ENCODE measurements at places on chromosomes 12 and 14.

GRCh38 chr12:60257063-60257462 lies 661.2 kb downstream of the SLC16A7 start:
- DNase-seq: peak; percentile 83

DNA sequence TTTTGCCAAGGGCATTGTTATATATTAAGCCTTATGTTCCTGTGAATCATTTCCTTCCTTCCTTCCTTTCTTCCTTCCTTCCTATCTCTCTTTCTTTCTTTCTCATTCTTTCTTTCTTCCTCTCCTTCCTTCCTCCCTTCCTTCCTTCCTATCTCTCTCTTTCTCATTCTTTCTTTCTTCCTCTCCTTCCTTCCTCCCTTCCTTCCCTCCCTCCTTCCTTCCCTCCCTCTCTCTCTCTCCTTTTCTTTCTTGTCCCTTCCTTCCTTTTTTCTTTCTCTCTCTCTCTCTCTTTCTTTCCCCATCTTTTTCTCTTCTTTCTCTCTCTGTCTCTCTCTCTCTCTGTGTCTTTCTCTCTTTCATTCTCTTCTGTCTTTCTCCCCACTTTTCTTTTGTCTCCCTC lies 226.6 kb downstream of the ETNK1 start:
- DNase-seq: no peak

DNA sequence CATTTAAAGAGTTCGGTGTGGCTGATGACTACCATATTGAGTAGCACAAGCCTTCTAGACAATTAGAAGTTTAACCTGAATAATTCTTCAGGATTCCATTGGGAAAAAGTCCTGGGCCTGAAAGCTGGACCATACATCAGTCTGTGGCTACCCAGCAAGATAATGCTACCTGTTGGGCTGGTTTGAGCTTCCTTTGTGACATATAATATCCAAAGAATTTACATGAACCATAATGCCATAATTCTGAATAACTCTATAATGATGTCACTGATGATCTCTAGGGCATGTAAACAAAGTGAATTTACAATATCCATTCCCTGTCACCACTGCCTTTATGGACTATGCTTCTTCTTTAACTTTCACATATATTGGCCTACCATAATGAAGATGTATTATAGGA lies 3.8 kb upstream of the YBX3 start:
- peak; percentile 58 for DNase-seq

- DNase-seq: no peak
These were observed 1.3 kb upstream of the AVPR1A start for GRCh38 chr12:63152321-63152700.

GRCh38 chr12:106839333-106839732 lies 64.9 kb downstream of the RIC8B start:
- no peak for DNase-seq

DNA sequence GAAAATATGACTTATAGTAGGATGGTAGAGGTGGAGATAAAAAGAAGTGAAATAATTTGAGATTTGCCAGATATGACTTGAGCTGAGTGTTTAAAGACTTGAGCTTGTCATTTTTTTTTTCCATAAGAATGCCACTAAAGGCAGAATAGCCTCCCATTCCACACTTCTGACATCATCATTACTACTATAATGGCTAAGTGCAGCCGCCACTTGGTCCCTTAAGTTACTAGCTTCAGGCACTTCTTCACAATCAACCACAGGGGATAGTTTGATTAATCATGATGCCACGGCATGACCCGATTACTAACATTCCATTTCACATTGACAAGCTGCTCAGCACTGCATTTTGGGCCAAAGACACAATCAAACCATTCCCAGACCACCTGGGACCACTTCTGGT lies 127.9 kb downstream of the EFCAB11 start:
- no peak for DNase-seq

DNA sequence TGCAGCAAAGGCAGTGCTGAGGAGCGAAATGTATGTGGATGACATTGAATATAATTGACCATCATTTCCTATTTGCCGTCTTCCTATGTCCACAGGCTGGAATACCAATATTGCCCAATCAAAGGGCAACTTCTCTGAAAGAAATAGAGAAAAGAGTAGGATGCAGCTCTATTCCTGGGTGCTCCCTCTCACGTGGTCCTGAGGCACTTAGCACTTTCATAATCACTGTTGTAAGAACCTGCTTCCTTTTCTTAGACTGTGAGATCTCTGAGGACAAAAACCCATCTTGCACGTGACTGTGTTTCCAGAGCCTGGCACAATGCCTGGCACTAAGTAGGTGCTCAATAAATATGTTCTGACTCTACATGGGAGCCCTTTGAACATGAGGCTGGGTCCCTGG lies 122.7 kb upstream of the CPM start:
- DNase-seq: no peak

- peak; percentile 60 for DNase-seq
These were observed 66.3 kb downstream of the CLIP1 start for GRCh38 chr12:122356192-122356635.

DNA sequence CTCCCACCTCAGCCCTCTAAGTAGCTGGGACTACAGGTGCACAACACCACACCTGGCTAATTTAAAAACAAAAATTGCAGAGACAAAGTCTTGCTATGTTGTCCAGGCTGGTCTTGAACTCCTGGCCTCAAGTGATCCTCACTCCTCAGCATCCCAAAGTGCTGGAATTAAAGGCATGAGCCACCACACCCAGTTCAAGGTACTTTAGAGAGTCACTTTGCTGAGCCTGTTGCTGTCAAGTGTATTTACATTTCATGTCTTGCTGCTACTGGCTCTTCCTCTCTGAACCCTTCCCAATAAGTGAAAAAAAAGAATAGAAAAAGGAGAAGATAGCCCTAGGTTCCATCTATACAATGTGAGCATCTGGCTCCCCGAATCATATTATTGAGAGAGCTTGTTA lies 38.4 kb downstream of the SLCO1A2 start:
- no peak for DNase-seq

GRCh38 chr12:50536831-50537537 lies 32.2 kb downstream of the DIP2B start:
- no peak for DNase-seq

DNA sequence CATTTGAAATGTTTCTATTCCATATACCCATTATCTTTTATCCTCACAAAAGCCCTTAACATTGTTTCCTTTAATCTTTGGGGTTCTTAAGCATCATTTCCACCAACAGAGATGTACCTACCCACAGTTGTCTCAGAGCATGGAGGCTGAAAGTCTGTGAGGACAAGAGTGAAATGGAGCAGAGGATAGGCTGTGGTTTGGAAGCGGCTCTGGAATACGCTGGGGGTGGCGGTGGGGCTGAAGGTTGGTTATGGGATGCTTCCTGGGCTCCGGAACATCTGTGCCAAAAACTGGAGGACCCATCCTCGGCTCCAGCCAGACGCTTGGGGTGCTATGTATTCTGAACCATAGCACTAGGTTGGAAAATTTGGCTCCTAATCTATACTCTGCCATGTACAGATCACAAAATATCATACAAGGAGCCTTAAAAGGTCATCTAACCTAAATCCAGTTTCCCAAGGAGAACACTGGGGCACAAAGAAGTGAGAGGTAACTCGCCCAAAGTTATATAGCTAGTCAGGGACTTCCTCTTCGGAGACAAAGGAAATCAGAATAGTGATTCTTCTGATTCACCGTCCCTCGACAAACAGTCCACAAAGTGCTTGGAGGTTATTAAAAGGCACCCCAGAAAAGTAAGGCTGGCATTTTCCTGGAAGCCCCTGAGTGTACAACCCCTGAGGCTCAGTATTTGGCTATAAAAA lies 2.5 kb downstream of the PPP1R3E start:
- DNase-seq: no peak

GRCh38 chr14:90599339-90599738 lies 202.5 kb downstream of the CALM1 start:
- no peak for DNase-seq

DNA sequence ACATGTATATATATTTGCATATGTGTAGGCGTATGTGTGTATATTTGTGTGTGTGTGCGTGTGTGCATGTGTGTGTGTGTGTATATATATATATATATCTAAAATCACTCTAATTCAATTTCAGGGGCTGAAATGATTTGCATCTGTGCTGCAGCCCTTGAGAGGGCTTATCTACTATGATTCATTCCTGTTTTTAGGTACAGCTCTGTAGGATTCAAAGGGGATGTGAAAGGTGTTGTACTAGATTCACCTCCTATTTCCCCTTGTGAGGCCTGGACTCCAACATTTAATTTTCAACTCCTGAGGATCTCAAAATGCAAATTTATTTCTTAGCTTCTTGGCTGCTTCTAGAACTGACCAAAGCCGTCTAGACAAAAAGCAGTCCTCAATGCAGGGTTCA lies 11.1 kb downstream of the ERP27 start:
- DNase-seq: no peak

- peak; percentile 99 for DNase-seq
These were observed 162.6 kb downstream of the MYRFL start for GRCh38 chr12:69987579-69988091.

- DNase-seq: no peak
These were observed 48.5 kb downstream of the TTC8 start for GRCh38 chr14:88872976-88873375.

GRCh38 chr14:99037777-99038430 lies 234.1 kb downstream of the BCL11B start:
- no peak for DNase-seq

DNA sequence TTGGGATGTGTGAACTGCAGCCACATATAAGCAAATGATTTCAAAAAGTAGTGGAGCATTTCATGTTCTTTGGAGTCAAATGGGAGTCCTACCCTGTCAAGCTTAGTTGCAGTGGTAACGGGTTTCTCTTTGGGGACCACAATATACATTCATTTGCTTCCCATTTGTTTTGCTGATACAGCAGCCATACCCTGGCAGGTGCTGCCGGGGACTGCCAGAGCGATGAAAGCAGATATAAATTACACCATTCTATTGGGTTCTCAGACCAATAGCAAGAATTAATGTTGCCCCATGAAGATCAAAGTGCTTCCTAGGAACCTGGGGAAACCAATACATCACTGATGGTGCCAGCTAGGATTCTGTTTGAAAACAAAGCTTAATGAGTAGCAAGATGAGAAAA lies 1621.5 kb upstream of the FLRT2 start:
- DNase-seq: no peak

DNA sequence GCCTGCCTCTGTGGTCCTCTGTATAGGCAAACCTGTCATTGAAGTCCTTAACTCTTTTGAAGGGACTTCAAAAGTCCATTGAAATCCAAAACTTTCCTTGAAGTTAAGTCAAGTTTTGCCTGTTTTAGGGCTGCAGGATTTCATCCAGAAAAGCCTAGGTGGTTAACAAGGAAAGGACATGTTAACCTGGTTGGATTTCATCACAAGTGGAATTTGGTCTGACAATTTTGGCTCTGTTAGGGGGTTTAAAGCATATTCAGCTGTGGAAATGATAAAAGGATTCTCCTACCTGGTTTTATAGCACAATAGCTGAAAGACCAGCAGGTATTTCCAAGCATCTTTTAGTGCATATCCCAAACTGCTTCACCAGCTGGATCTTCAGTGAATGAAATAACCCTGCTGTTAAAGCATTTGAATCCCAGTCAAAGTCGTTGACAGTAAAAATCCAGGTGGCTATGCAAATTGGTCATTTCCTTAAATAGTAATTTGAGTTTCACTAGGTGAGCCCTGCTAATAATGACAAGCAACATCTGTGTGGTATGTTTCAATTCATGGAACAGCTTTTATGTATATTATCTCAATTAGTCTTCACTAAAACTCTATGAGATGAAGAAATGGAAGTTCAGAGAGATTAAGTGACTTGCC lies 400.5 kb downstream of the ETNK1 start:
- DNase-seq: no peak

GRCh38 chr12:82672811-82673495 lies 13.8 kb upstream of the TMTC2 start:
- DNase-seq: no peak

- DNase-seq: peak; percentile 46
These were observed 255.4 kb downstream of the ETNK1 start for GRCh38 chr12:22880331-22880730.

DNA sequence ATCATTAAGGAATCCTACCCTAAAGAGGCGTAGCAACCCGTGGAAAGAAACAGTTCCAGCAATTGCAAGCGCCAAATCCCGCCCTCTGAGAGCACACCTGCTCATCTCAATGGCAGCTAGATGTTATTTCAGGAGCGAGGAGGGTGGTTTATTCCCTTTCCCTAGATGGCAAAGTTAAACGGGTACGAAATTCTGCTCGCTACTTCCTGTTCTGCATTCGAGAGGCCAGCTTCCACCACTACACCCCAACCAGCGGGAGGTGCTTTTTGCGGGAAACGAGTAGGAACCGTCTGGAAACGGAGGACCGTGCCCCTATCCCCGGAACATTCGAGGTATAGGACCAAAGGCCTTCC lies 536 bp downstream of the VPS29 start:
- peak; percentile 72 for DNase-seq

DNA sequence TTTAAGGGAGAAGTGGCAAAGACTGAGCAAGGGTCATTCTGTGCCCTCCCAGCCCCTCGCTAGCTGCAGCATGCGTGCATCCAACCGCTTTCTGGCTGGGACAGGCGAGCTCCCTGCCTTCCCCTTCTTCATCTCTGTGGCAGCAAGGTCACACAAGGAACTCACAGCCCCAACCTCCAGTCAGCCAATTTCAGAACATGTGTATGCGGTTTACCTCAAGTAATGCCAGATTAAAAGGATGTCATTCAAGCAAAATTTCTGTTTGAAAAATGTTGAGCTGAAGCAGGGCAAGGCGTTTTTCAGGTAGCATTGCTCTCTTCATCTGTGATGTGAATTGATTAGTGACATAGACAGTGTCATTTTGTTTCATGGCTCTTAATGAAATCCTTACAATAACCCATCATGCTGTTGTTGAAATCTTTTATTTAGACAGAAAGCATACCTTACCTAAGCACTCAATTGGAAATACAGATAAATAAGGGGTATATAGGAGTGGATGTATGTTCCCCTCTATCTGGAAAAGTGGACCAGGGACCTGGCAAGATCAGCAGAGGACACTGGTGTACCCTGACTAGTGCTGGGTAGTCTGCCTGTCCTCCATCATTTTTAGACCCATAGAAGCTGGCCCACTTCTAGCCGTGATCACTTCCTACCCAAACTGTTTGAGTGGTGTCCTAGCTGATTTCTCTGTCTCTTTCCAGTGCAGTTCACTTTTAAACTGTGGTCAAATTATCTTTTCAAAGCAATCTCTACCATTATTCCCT lies 82.8 kb upstream of the NEDD1 start:
- no peak for DNase-seq

GRCh38 chr14:88941414-88941813 lies 117.0 kb downstream of the TTC8 start:
- peak; percentile 43 for DNase-seq

DNA sequence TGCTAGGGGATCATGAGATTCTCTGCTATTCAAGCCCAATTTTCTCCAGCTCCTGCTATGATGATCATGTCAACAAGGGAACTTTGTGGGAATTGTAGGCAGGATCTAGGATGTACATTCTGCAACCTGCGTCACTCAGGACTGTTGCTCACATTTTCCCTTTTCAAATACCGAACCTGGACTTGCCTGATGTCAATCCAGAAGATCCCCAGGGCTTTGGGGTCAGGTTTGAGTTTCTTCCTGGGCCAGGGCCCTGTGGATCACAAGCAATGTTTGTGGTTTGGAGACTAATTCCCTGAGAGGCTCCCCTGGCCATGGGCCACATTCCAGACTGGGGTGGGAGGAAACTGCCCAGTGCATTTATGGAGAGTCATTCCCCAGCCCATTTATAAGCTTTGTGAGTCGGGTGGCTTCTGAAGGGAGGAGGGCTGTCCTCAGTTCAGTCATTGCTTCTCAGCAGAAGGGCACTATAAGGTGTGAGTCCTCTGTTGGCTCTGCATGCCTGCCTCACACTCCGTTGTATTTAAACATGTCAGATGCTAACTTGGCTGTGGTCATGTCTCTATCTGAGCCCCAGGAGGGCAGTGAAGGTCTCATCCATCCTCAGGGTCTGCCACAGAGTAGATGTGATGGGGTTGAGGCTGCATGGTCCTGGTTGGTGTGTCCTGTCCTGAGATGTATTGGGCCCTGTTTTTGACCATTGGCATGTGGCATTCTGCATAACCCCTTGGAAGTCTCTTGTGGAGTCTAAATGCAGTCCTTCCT lies 6.5 kb downstream of the KRT86 start:
- peak; percentile 97 for DNase-seq

Data from bronchial epithelial cell (primary cell).